Femur (tissue), 1 donor: ENCODE measurements at places on chromosomes 16 and 17.

DNA sequence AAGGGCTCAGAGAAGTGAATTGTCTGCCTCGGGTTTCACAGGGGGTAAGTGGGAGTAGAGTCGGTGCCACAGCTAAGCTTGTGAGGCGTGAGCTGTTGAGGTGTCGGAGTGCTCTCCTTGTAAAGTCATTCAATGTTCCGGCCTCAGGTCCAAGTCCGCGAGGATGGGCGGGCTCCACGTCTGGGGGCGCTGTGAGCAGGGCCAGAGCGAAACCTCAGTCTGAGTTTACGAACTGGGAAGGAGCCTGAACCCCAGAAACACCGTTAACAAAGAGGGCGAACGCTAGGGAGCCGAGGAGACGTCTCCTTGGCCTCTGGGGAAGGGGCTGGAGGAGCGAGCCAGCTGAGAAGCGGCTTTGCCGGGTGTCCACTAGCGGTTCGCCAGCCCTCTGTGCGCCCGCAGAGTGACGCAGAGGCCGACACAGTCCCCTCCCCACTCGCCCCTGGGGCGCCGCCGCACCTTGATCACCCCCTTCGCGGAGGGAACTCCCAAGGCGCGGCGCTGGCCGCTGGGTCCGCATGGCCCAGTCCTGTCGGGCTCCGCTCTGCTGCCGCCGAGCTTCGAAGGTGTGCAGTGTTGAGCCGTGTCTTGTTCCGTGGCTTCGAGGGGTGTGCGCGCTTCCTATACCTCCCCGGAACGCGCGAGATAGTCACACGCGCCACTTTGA lies 4.9 kb downstream of the IRX3 start:
- DNase-seq: no peak

GRCh38 chr17:32520104-32520701 lies 33.4 kb downstream of the CDK5R1 start:
- DNase-seq: peak; percentile 32

DNA sequence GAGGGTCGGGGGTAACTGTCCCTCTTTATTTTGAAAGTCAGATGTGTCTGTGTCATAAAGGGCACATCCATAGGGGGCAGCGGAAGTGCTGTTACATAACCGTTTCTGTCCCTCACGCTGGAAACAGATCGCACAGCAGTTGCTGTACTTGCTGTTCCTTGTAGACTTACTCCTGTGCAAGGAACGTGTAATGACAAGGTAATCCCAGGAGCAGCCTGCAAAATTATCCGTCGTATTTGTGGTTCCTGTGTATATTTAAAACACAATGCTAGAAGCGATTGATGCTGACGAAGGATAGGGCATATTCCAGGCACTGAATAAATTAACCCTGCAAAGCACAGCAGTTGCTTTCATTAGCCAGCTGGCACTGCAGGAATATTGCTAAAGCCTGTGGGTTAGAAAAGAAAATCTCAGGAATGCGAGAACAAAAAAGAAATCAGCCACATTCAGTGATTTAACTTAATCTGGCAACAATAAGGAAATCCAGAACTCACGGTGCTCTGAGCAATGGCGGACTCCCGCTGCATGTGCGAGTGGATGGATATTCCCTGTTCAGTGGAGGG lies 76.2 kb downstream of the SPECC1 start:
- DNase-seq: no peak

DNA sequence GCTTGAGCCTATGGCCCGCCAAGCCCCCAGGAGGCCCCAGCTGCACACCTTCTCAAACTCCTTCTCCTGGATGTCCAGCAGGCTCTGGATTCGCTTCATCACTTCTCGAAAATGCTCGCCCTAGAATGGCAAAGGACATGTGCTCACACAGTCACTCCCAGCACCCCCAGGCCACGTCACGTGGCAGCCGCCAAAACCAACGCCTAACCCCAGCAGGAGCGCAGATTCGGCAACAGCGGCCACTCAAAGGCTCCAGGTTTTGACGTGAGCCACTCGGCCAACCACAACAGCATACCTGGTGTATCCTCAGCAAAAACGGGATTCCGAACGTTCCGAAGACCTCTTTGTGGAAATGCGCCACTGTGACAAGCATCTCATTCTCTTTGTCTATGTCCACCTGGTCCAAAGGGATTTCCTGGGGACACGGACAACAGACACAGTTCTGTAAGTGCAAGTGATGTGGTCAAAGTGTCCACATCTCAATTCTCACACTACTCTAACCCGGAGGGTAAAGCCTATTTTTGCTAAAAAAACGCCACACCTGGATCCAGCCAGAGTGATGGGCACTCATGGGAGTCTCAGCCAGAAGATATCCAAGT lies 12.7 kb downstream of the LITAFD start:
- no peak for DNase-seq

DNA sequence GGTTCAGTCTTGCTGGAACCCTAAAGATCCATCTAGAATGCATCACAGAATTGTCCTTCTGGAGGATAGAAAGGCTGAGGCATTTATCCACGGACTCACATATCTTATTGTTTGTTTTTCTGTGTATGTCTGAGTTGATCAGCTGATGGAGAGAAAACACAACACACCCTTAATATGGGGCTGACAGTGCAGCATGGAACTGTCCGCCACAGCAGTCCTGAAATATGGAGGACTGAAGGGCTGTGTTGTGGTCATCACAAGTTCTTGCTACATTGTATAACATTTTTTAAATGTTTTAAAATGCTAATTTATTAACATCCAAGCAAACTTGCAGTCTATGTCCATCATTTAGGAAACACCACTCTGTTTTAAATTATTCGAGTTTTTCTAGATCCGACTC lies 448.9 kb upstream of the ERCC4 start:
- no peak for DNase-seq

DNA sequence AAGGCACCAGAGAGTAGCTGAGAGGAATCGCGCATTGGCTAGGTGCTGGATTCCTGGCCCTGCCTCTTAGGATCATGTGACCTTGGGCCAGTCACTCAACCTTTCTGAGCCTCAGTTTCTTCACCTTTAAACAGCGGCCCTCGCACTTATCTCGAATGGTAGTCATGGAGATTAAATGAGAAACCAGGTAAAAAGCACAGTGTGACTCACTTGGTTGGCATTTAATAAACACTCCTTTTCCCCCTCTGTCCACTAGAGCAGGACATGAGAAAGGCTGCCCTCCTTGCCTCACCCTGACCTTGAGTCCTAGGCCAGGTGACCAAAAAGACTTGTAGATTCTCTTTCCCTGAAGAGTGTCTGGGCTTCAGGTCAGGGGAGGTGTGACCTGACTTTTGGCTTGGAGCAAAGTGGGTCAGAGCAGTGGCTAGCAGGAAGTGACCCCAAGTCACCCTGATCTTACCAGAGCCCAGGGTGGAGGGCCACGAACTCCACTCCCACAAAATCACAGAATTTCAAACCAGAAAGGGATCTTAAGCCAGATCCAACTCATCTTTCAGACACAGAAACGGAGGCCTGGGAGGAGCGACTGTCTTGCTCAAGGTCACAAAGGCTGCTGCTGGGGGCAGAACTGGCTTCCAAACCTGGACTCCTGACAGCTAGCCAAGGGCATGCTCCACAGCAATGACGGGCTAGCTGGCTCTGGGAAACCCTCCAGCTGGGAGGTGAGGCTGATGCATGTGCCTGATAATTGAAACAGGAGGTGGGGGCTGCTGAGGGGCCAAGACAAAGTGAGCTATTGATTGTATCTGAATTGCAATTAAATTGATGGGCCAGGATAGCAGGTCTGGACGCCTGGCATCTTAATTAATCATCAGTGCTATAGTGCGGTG lies 65.2 kb downstream of the PIPOX start:
- no peak for DNase-seq

DNA sequence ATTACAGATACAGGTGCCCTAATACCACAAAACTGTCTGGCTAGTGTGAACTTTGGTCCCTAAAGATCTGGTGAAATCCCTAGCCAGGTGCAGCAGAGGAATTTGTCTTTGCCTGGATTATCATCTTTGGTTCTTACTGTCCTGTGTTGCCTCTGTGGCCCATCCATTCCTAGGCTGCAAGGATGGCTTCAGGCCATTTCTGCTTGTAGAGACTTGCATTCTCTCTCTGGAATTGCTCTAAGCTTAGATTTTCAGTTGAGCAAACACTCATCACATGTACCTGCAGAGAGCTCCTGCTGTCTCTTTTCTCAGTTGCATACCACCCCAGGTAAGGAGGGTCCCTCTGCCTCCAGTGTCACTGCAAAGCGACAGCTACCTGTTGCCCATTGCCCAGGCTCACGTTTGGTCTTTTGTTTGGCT lies 114.9 kb downstream of the PRKCA start:
- DNase-seq: no peak

- DNase-seq: peak; percentile 33
Measured at GRCh38 chr17:1746975-1747543, 4.4 kb downstream of the SERPINF2 start.

GRCh38 chr17:57984261-57984890 lies 3.7 kb downstream of the VEZF1 start:
- no peak for DNase-seq

DNA sequence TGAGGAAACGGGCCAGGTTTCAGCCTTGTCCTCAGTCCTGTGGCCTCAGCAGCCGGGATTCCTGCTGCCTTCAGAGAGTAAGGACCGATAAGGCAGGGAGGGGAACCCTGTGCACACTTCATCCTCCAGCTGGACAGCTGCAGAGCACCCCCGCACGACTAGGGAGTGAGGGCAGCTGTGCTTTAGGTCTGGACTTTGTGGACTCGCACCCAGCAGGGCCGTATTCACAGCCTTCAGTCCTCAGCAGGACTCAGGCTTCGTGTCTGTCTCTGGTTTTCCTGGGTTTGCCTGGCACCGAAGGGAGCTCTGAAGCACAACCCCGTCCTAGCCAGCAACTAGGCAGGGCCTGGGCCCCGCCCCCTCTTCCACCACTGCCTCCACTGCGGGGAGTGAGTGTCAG lies 45.8 kb upstream of the CACNG5 start:
- no peak for DNase-seq

DNA sequence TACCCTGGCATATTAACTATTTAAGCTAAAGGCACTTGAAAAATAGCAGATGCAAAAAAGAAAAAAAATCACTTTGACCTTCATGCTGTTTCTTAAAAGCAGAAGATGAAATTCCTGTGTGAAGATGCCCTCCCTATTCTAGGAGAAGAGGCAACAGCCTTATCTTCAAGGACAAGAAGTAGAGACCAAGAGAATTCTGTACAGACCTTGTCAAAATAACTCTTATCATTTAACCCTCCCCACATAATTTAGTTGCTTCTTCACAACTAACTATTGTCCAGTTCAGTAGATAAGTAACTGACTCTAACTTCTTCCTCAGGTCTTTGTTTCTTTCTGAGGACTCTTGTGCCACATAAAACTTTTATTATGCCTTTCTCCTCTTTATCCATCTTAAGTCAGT lies 72.0 kb upstream of the MARCHF10 start:
- DNase-seq: no peak
